C1 segment of cervical spinal cord (tissue), 14 donors: ENCODE measurements at places on chromosomes 6 and 20.

DNA sequence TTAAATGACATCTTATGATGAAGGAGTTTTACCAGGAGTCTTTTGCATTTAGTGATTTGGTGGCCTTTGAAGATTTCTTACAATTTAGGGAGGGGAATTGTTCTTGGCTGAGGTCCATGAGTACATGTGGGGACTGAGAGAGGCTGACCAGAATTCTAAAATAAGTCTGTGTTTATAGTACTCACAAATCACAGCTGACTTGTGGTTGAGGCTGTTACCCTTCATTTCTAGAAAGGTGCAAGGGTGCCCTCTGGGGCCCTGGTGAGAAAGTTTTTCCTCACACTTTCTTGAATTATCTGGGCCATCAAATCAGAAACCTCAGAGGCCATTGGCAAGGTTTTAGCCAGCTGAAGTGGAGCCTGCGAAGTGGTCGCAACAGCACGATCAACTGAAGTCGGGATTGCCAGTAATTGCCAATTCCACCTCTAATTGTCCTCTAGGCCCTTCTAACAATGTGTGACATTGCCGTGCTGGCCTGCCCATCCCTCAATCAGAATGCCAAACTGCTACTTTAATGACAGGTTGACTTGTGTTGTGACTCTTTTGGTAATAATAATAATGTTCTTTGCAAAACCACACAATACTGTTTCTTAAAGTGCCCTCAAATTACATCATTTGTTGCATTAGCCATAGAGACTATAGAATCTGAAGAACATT is 221.6 kb downstream of the OGFRL1 start:
- DNase-seq, result no peak

- DNase-seq, result no peak
These were observed 17.9 kb upstream of the TCFL5 start for GRCh38 chr20:62879275-62880146.

DNA sequence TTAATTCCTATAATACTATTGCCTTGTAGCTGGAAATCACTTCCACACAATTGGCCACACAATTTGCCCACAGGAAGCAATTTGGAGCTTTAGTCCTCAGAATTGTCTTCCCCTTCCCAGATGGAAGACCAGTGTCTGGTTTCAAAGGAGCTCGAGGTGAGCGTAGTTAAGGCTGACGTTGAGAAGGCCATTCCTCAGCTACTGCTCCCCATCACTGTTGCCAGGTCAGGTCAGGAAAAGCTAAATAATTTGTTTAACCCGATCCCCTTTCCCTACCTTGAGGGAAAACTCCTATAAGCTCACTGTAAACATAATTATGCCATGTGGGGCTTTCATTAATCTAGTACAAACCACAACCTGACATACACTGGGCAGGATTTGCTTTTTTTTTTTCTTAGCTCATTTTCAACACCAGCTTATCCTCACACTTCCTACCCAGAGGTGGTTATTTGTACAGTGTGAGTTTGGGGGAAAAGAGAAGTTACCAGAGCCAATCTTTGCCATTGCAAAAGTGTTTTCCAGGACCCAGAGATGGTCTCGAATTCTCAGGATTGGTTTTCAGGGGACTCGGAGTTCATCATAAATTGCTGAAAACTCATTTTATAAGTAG is 242.7 kb downstream of the CLIC5 start:
- DNase-seq, result no peak

- DNase-seq, result no peak
These were observed 137.8 kb upstream of the PHACTR1 start for GRCh38 chr6:12578751-12579150.
